Fibroblast of mammary gland (primary cell): ENCODE measurements at places on chromosomes 7 and 10.

DNA sequence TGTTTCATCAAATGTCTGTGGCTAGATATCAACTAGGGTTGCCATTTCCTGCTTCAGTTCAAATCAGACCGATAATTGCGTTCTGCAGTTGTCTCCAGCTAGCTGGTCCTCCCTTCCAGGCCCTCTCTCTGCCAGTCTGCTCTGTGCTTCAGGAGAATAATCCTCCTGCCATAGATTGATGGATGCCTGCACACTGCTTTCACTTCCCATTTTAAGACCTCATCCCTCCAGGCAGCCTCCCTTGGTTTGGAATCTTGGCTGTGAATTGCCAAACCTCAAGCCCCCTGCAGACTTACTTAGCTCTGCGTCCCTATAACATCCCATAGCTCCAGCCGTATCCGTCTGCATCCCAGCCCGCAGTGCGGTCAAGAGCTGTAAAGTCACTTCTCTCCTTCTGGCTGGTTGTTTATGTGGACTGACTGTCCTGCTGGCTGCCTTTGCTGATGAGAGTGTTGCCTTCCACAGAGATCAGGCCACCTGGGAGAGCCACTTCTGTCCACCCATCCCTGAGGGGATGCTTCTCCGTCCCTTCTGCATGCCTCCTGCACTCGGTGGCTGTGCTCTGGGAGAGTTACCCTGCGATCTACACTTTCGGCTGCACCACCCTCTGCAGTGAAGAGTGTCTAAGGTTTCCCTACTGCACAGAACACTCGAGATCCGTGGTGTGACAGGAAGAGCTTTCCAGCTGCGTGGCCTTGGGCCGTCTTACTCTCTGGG lies 22.4 kb upstream of the KLF6 start:
- no peak for DNase-seq

DNA sequence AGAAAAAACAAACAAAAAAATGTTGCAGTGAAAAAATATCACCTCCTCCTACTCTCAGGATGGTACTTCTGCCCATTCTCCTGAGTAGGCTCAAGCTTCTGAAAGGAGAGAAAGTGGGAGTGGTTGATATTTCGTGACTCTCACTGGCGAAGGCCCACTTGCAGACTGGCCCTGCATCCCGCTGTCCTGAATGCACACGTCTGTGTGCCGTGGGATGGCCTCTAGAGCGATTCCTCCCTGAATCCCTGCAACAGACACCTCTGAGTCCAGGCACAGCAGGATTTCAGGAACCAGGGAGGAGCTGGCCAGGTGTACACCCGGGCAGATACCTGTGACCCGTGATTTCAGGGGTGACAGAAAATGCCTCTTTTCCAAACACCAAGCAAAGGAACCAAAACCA lies 319.2 kb downstream of the DPP6 start:
- no peak for DNase-seq

DNA sequence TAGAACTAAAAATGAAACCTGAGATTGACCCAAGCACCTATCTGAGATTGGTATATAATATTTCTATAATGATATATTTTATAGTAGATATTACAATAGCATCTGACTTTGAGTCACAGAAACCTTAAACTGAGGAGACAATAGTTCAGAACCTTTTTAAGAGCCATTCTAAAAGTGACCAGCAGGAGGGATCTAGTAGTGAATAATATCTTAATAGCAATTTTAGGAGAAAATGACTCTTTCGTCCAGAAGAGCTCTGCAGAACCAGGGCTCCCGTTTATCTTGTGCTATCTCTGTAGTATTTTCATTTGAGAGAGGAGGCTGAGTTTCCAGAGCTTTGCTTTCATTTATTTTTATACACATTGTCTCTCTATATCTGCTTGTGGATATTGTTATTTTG lies 68.1 kb downstream of the PODXL start:
- no peak for DNase-seq

DNA sequence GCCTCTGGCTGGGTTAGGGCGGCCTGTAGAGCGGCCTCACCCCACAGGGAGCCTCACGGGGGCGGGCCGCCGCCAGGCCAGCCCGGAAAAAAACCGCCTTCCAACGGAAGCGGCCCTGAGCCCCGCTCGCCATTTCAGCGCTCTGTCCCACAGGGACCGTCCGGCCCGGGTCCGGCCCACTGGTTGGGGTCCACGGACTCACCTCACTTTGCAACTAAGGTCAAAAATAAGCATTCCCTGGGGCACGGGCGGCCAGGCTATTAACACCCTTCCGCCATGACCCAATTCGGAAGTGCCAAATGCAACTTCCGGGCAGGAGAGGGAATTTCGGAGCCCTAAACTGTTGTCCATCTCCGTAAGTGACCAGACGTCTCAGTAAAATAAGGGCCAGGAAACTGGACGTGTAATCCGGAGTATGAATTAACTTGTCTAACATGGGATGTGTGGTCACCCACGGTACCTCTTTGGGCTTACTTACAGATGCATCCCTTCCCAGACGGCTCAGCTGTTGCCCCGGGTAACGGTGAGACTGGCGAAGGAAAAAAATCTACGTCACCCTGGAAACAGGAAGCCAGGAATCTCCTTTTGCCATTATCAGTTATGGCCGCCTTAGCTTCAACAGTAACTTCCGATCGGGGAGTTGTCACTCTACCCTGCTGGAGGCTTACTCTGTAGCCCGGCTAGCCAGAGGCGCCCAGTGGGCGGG lies at the start of gene BBIP1:
TSS of gene BBIP1 (minus strand) at position 538 of the 706 bp plus-strand sequence. CDS start 1,023 bp downstream, outside the sequence.
- DNase-seq, result peak; percentile 100

- DNase-seq, result no peak
Measured at GRCh38 chr10:1377231-1377630, 321.0 kb downstream of the WDR37 start.

DNA sequence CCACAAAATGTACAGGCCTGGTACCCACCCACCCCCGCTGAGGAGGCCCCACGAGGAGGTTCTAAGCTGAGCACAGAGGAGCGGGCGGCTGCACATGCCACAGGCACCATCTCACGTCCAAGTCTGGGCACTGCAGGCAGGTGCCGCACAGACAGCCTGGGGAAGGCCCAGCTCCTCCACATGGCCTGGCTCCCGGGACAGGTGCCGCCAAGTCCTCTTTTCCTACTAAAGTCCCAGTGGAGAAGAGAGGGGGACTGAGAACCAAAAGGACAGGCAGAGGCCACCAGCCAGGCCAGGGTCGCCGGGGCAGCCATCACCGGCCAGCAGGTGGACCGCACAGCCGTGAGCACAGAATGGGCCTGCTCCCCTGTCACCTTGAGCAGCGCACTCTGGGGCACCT lies 91.1 kb downstream of the MAD1L1 start:
- DNase-seq, result no peak

DNA sequence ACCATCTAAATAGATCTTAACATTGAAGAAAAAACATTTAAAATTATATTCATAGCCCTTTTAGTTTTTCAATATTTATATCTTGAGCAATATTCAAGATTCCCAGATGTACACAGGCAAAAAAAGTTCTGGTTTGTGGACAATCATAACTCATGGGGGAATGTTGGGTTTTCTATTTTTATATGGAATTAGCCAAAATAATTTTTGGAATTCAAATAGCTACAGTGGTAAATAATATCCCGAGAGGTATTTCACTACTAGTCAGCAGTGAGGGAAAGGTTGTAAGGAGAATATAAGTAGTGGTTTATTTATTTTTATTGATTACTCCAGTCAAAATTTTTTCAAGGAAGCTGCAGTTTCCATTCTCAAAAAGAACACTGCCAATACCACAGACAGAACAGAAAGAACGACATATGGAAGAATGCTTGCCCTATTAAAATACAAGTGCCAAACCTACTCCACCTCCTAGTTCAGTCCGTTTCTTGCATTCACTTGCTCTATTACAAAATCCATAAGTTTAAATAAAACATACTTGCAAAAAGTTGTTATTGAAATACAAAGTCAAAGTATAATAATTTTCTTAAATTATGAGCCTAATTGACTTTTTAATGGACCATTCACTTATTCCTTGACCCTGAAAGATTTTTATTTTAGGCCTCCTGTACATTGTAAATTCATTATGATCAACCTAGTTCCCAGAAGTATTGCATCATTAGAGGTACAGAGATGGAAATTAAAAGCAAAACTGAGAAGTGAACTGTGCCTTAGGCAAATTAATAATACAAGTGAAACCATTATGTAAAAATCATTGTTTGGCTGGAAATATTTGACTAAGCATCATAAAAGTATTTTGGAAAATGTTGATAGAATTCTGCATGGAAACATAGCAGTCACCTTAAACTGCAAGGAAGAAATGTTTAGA lies 533.2 kb downstream of the PARD3 start:
- DNase-seq, result no peak

GRCh38 chr7:100418930-100419659 lies 9.4 kb downstream of the ZCWPW1 start:
- no peak for DNase-seq

DNA sequence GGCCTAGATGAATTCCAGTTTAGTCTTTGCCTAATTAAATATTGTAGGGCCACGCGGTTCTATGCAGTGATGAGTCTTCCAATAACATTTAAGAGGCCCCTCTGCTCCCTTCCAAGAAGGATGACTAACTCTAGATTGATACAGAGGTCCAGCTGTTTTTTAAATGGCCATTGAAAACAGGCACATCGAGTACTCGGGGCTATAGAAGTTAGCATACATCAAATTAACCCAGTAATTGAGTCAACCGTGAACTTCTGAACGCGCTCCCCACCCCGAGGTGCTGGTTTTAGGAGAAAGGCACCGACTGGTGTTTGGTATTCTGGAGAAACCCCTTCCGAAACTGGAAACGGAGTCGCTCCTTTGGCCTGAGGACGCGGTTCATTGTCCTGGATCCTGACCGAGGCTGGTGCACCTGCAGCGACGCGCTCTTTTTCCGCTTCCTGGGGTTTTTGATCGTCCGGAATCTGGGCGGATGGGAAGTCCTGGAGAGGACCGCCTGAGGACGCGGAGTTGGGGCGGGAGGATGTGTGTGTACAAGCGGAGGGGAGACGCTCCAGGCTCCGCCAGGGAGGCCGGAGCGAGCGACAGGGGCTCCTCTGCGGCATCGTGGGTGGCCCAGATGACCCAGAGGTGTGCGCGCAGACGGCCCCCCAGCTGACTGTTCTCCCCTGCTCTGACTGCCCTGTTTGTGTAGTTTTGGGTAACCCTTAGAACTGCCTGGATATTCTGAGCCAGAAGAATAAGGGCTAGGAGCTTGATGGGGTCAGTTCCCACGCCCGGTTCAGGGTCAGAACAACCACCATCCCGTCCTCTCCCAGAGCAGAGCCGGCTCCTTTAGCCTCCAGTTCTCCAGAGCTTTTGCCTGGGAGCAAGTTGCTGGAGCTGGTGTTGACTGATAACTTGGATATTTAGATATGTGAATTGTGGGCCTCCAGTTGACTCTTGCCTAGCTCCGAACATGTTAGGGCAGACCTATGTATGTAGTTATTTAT lies 711 bp downstream of the FAM221A start:
- DNase-seq, result peak; percentile 63

- DNase-seq, result peak; percentile 42
Measured at GRCh38 chr7:16399265-16399831, 22.0 kb downstream of the CRPPA start.

DNA sequence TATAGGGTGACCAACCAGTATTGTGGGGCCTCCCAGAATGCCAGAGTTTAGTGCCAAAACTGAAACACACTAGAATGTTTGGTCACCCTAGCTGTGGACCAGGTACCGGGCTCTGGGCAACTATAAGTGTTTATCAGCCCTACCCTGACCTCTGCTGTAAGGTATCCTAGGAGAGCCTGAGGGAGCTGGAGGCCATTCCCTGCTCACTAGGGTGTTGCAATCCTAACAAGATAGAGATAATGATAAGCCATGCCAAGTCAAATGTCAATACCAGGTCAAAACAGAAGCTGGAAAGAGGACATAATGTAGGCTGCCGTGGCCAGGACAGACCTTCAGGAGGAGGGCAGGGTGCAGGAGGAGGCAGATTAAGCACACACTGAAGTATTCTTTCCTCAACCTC lies 151.8 kb downstream of the KCNMA1 start:
- no peak for DNase-seq

GRCh38 chr7:28799619-28800018 lies 158.5 kb downstream of the TRIL start:
- no peak for DNase-seq

DNA sequence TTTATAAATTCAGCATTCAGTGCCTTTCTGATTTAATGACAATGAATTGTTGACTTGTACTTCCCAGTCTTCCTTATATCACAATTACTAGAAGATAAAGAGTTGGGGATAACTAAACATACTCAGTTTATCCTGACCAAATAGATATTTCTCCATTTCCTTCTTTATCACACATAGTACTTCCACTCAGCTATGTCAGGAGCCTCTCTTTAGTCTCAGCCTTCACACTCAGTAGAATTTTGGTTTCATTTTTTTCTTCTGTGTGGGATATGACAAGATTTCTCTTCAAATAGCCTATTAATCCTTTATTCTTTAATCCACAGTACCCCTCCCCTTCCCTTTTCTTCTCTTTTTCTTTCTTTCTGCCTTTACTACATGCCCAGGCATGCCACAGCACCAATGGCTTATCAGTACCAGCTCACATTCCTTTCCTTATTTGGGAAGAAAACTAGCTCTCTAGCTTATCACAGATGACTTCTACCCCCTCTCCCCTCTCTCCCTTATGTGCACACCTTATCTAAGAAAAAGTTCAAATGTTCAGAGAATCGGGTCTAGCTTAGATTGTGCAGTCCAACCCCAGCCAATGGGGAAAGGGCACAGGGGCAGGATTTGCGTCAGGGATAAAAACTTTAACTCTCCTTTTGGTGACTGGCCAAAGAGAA lies 109.0 kb downstream of the PHF14 start:
- no peak for DNase-seq

DNA sequence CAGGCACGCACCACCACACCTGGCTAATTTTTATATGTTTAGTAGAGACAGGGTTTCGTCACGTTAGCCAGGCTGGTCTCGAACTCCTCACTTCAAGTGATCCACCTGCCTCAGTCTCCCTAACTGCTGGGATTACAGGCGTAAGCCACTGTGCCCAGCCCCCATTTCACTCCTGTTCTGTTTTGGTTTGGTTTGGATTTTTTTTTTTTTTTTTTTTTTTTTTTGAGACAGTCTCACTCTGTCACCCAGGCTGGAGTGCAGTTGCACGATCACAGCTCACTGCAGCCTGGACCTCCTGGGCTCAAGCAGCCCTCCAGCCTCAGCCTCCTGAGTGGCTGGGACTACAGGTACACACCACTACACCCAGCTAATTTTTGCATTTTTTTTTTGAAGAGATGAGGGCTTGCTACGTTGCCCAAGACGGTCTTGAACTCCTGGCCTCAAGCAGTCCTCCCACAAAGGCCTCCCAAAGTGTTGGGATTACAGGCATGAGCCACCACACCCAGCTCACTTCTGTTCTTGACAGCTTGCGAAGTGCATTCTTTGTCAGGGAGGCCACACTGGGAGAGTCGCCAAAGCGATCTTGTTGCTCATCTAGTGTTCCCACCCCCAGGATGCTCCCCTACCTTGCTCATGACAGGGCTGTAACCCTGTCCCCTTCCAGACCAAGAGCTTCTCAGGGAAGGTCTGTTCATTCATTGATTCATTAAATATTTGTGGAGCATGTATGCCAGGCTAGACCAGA lies 229.1 kb downstream of the CUX1 start:
- peak; percentile 22 for DNase-seq

DNA sequence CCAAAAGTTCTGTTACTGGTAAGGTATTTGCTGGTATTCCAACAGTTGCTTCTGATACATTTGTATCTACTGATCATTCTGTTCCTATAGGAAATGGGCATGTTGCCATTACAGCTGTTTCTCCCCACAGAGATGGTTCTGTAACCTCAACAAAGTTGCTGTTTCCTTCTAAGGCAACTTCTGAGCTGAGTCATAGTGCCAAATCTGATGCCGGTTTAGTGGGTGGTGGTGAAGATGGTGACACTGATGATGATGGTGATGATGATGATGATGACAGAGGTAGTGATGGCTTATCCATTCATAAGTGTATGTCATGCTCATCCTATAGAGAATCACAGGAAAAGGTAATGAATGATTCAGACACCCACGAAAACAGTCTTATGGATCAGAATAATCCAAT lies 131.0 kb downstream of the AASS start:
- peak; percentile 12 for DNase-seq
